H9 (cell line): ENCODE measurements at places on chromosomes 1 and 21. TPM values are rescaled to one million over a fixed set of nuclear protein-coding genes. Genes with fewer than 3 reads are reported as not detected.
A peak's percentile ranks its signal among the peaks of the same experiment; 100 is the strongest.

GRCh38 chr1:155131285-155131684 lies 3.6 kb downstream of the EFNA1 start:
- DNase-seq, result no peak

GRCh38 chr1:167599957-167600581 lies 30.0 kb upstream of the RCSD1 start:
- no peak for DNase-seq

DNA sequence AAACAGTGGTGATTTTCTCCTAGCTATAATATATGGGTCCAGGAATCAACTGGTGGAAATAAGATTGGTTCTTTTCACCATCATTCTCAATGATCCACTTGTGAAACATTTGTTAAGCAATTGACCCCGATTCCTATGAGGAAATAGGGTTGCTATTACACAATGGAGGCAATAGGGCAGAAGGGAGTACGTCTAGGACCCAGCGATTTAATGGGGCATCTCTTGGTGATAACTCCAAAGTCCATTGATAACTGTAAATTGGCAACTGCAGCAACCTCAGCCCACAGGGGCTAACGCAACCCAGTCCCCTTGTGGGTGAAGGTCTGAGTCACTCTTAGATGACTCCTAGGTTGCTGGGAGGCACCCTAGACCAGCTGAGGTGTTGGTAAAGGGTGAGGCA lies 62.5 kb upstream of the BARHL2 start:
- no peak for DNase-seq

- DNase-seq, result no peak
Observed at GRCh38 chr1:66925944-66926343, 1.2 kb downstream of the MIER1 start.

Gene C1orf116
- total RNA-seq, result 0.48 and 0.55 TPM in 2 replicates

DNA sequence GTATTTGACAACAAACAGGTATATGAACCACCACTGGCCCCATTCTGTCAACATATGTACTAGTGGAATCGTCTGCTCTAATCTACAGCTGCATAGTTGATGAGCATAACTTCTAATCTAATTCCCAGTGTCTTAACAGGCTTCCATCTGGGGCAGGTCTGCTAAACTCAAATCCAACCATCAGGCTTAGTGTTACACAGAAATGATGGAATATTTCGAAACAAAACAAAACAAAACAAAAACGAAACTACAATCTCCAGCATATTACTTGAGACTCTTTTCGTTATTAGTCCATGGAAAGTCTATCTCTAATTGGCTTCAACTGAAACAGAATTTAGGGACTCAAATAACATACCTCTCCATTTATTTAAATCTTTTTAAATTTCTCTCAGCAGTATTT lies 37.6 kb downstream of the DIPK1A start:
- DNase-seq, result no peak

Gene CHI3L2
- total RNA-seq, result not detected in 2 replicates

DNA sequence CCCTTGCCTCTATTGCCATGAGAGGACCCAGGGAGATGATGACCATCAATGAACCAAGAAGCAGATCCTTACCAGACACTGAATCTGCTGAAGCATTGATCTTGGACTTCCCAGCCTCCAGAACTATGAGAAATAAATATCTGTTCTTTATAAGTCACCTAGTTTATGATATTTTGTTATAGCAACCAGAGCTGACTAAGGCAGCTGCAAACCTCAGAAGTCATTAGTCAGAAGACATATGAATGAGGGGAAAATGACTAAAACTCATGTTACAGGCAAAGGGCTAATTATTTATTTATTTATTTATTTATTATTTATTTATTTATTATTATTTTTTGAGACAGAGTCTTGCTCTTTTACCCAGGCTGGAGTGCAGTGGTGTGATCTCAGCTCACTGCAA lies 321.1 kb downstream of the TGFB2 start:
- DNase-seq, result no peak

DNA sequence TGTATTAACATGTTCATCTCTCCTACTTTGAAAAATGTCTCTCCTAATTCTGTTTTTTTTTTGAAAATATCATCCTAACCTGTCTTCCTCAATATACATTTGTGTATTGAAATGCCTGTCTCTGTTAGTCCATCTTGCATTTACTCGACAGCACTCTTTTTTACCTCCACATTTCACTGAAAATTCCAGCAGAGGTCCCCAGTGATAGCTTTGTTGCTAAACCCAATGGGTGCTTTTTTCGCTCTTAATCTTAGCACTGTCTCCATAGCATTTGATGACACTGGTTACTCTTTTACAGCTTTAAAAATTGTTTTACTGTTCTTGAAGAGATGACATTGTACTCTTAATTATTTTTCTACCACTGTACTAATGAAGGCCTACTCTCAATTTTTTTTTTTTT lies 10.8 kb downstream of the OSBPL9 start:
- no peak for DNase-seq

Gene C1orf87
- total RNA-seq, result 0.15 and 0.33 TPM in 2 replicates

- DNase-seq, result no peak
Observed at GRCh38 chr1:34709547-34709946, 45.3 kb upstream of the GJB5 start.

GRCh38 chr1:32464191-32464715 lies 619 bp upstream of the ZBTB8B start:
- peak; percentile 36 for DNase-seq

- no peak for DNase-seq
Observed at GRCh38 chr1:3064296-3064850, 4.6 kb upstream of the PRDM16 start.

DNA sequence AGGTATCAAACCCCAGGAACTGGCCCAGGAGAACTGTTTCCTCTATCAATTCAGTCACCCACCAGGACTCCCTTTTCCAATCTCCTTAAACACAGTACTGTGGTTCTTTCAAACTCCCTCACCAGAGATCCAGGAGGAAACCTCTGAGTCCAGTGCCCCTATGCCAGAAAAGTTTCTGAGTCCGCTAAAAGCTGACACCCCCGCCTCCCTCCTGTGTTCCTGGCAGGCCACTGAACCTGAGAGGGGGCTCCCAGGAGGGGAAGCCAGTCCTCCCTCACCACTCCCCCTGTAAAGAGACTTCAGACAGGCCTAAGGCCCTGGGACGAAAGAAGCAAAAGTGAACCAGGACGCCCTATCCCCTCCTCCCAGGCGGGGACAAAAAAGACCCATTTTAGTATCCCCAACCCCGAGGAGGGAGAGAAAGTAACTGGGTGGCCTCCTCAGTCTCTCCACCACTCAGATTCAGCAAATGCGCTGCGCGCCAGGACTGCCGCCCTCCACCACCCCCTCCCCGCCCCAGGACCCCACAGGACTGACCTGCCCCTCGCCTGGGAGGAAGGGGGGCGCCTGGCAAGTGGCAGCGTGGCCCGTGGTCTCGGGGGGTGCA lies 624 bp downstream of the SLC41A1 start:
- peak; percentile 66 for DNase-seq
